ENCODE measurements at places on chromosomes 5 and 9.

DNA sequence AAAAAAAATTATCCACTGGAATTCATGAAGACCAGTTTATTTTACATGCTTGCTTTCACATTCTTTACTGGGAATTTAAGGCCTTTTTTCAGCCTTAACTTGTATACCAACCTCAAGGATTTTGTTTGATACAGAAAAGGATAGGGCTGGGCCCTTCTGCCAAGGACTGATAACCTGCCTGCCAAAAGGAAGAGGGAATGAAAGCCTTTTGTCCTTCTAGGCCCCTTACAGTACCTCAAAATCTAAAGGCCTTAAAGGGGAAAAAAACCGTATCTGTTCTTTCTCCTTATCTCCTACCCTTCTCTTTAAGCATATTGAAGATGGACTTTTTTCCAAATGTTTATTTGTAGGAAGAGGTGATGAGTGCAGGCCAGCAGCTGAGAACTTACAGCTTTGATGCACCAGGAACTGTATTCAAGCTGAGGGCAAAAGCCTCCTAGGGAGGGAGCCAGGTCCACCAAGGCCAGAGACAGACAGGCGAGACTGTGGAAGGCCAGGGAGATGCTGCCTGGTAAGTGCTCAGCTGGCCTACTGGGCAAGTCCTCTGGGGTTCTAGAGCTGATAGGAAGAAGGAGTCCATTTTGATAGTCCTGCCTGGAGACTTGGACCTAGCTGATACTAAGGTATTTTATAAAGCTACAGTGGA lies 31.8 kb downstream of the FAXDC2 start:
- no peak for DNase-seq

- DNase-seq, result no peak
Observed at GRCh38 chr5:40033411-40033810, 608.6 kb upstream of the DAB2 start.

DNA sequence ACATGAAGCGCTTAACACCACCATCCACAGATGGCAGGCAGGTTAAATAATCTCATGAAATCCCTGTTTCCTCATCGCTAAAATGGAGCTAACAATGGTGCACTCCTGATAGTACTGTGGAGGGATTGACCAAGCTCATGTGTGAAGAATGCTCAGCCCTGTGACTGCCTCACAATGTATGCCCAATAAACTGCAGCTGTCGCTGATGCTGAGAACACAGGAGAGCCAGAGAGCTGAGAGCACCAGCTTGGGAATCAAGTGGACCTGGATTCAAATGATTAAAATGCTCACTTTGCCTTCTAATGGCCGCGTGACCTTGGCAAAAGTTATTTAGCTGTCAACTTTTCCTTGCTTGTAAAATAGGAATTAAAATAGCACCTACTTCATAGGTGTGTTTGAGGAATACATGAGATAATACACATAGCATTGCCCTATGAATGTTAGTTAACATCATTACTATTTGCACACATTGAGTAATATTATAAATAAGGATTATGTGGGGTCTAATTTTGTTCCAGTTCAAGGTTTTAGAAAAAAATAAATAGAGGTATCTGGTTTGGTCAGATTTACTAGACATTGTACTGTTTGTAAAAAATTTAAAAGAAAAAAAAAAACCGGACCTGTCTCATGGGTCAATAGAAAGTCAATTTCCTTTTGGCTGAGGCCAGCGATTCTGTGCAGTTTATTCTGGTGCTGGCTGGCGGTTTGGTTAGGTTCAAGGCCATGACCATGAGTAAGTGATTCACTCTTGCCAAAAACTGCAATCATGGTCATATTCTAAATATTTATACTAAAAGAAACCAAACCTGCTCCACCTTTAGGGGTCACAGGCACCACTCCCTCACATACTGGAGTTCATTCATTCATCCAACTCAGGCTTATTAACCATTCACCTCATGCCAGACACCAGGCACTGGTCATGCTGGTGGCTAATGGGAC lies 101.3 kb downstream of the SH3TC2 start:
- DNase-seq, result no peak

DNA sequence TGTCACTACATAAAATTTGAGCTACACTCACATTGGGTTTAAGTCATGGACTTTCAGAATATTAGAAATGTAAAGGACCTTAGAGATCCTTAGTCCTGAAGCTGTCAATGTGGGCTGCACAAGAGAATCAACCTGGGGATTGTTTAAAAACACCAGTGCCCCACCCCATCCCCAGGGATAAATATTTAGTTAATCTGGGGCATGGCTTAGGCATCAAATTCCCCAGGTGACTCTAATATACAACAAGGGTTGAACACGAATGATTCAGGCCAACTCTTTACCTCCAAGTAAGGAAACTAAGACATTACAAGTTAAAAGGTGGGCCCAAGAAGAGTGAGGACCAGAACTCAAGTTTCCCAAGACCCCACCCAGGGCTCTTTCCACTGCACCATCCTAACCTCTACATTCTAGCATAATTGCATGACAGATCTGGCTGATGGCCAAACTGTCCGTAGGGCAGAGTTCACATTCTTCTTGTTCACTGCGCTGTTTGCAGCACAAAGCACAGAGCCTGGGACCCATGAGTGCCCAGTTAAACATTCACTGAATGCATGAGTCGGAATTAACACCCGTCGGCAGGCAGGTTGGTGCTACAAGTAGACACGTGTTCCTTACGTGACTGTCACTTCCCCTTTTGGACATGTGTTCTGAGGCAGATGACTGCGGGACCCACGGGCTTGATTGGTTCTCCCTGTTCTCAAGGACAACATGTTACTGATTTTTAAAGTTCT lies 25.2 kb downstream of the CYFIP2 start:
- no peak for DNase-seq

- no peak for DNase-seq
Observed at GRCh38 chr5:111958851-111959250, 201.9 kb upstream of the NREP start.

- DNase-seq, result no peak
Observed at GRCh38 chr9:81417941-81418340, 271.4 kb downstream of the TLE1 start.

DNA sequence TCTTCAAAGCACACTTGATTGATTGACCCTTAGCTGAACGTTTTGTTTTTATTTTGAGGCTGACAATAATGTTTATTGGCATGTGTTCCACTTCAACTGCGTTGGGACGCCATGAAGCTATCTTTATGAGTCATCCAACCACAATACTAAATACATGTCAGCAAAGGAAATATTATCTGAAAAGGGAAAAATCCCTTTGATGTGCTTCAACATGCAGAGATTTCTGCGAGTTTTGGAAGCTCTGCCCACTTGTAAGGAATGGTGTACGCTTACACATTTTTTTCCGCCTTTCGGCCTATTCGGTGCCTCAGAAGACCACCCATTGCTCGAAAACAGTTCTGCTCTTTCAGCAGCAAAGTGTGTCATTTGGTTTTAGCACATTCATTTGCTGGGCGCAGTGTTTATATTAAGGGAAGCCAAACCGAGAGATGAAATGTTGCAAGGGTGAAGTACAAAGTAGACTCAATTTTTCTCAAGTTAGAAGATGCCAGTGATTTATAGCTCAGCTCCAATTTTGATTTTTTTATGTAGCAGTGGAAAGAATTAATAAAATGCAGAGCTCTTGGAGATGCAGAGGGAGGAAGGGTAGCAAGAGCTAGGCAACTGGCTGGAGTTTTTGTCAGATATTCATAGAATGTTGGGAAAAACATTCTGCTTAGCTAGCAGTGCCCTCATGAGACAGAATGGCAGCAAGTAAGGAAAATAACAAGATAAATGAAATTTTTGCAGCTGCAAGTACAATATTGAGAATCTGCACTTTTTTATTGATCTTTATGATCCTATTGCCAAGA lies 68.9 kb downstream of the PRDM6 start:
- no peak for DNase-seq

GRCh38 chr5:170082701-170083100 lies 23.0 kb upstream of the FOXI1 start:
- DNase-seq, result no peak

- peak; percentile 19 for DNase-seq
Observed at GRCh38 chr9:90455316-90455715, 187.3 kb downstream of the DIRAS2 start.

Measured in NCI-H510A (cell line).